Upper lobe of right lung (tissue), 1 donor: ENCODE measurements at places on chromosomes 5 and 9. TPM values are rescaled to one million over a fixed set of nuclear protein-coding genes. Genes with fewer than 3 reads are reported as not detected.

GRCh38 chr9:9352877-9353481 is 1259.8 kb downstream of the PTPRD start:
- DNase-seq: no peak

GRCh38 chr9:81077572-81077971 is 611.8 kb downstream of the TLE1 start:
- DNase-seq: no peak

- no peak for DNase-seq
Measured at GRCh38 chr5:9361835-9362234, 184.0 kb downstream of the SEMA5A start.

DNA sequence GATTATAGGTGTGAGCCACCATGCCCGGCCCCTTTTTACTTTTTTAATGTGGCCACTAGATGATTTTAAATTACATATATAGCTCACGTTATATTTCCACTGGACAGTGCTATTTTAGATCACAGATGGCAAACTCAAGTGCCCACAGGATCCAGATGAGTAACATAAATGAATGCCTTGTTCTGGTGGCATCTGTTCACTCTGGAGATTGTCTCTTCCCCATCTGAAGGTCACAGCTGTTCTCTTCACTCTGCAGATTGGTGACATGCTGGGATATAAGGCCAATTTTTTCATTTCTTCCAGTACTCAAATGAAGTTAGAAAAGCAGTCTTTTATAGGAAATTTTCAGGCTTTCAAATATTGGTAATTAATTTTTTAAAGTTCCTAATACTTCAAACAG is 160.1 kb downstream of the DOCK8 start:
- no peak for DNase-seq

DNA sequence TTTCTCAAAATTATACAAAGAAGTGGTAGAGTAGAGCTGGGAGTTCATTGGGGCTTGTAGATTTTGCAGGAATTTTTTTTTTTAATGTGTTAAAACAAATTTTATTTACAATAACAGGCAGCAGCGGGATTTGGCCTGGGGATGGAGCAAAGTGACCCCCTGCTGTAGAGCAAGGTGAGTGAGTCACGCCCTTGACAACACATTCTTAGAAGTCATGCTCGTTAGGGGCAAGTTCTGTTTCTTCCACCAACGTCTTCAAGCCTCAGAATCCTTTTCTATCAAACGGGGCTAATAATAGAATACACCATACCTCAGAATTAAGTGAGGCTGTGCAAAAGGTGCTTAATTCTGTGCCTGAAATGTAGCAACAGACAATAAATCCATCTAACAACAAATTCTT is 1.1 kb upstream of the ANKDD1B start:
- DNase-seq: no peak

- no peak for DNase-seq
Measured at GRCh38 chr5:68898951-68899471, 194.8 kb upstream of the SLC30A5 start.

DNA sequence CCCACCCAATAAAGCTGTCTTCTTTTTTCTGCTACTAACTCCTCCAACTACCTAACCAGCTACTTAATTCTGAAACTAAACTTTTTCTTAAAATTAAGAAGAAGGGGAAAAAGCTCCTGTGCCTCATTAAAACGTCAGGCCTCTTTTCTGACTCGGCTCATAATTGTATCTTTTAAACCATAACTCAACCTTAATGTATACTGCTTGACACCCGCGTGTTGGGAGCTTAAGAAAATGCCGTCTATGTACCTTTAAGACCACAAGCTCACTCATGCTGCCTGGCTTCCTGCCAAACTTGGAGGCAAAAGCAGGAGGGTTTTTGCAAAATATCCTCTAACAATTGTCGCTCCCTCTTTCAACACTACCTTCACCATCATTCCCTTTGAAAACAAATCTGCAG is 5.0 kb downstream of the EBF1 start:
- no peak for DNase-seq

DNA sequence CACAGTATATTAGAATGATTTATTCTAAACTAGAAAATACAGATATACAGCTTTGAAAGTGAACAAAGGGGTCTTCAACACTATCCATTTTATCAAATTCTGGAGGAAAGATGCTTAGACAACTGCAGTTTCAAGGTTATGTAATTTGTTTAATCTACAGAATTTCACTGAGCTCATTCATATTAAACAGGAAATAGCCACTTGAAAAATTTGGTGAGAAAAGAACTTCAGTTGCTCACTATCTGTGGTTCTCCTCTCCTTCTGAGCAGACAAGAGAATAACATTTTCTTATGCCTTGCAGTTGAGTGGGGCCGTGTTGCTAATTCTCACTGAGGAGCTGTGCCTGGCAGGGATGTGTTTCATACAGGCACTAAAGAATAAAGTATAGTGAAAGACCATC is 1428.2 kb downstream of the CDH12 start:
- no peak for DNase-seq

The FOXD4 gene
- 0.75 TPM for total RNA-seq

The AFF4 gene
- total RNA-seq: 76.9 TPM

The LHFPL2 gene
- 41.0 TPM for total RNA-seq
